ENCODE measurements at places on chromosomes 5 and 9. TPM values are rescaled to one million over a fixed set of nuclear protein-coding genes. Genes with fewer than 3 reads are reported as not detected.

Gene NEUROG1
- polyA plus RNA-seq: not detected

Gene PLCXD3
- 0.38 TPM for polyA plus RNA-seq

Gene TRIP13
- polyA plus RNA-seq: 3.1 TPM

Gene TAF1L
- not detected for polyA plus RNA-seq

Gene TSSK1B
- not detected for polyA plus RNA-seq

Gene ENTPD8
- polyA plus RNA-seq: 0.08 TPM

Gene MED22
- polyA plus RNA-seq: 20.9 TPM

Gene PRR7
- 5.0 TPM for polyA plus RNA-seq

Gene PCDH12
- 3.9 TPM for polyA plus RNA-seq

Gene IFT74
- polyA plus RNA-seq: 8.9 TPM

Gene PCDHGB3
- 0.24 TPM for polyA plus RNA-seq

DNA sequence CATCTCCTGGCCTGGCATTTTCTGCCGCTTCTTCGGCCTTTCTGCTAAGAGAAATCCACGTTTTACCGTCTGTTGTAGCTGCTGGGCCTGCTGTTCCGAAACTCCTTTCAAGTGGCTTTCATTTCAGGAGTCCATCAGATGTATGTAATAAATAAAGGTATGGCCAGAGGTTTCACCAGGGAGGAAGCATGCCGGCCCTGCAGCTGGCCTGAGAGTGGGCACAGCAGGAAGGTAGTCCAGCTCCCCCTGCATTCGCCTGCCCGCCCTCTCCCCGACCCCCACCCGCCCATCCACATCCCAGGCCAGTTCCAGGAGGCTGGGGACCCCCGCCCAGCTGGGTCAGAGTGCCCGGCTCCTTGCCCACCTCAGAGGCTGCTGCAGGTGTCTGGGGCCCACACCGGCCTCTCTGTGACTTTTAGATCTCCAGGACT, 46.4 kb upstream of the EXOC3 start:
- DNase-seq: no peak

GRCh38 chr9:104556830-104557634, 11.9 kb upstream of the OR13C8 start:
- no peak for DNase-seq

DNA sequence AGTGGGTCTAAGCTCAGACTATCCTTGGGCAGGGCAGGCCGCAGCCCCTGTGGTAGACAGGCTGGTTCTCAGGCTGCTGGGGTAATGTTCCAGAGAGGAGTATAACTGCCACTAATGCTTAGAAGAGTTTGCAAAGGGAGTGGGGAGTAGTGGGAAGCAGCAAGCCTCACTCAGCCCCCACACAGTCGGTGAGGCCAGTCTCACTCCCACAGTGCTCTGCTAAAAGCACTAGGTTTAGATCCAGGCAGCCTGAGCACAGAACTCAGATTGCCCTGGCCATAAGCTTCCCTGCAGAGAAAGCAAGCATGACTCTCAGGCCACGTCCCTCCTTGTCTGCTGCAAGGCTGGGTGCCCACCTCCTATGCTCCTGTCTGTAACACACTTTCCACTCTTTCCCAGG, 69.4 kb upstream of the HCN1 start:
- DNase-seq: no peak

- no peak for DNase-seq
Measured at GRCh38 chr9:87271696-87272477, 225.8 kb upstream of the DAPK1 start.

GRCh38 chr9:4603830-4604229, 58.3 kb upstream of the PLPP6 start:
- DNase-seq: no peak

DNA sequence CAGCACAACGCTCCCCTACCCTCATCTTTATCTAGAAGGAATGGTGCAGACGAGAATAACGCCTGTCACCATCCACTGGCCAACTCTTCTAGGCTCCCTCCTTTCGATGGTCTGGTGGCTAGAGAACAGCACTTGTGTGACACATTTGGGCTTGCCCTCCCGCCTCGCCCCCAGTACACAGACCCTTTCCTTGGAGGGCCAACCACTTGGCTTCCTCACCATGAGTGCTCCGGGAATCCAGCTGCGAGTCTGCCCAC, 1.4 kb downstream of the GNAQ start:
- DNase-seq: no peak

DNA sequence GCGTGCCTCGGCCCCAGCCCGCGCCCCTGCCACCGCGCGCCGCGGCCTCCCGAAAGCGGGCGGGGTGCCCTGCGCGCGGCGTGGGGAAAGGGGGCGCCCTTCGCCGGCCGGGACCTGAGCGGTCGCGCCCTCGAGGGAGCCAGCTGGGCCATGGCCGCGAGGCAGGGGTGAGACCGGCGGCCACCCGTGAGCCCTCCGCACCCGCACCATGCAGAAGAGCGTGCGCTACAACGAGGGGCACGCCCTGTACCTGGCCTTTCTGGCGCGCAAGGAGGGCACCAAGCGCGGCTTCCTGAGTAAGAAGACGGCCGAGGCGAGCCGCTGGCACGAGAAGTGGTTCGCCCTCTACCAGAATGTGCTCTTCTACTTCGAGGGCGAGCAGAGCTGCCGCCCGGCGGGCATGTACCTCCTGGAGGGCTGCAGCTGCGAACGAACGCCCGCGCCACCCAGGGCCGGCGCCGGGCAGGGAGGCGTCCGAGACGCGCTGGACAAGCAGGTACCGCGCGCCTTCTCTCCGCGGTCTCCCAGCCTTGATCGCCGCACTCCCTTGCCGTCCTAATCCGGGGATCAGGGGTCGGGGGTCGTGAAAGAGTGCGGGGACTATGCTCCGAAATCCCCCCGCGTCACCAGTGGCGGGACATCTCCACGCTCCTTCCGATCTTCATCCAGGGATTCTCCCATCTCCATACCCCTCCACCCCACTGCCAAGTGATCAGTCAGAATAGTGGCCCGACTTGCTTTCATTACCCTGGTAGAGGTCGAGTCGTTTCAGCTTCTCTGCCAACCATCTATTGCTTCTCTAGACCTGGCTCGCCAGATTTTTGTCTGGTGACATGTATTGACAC, 590 bp downstream of the RASGRF2 start:
- DNase-seq: peak; percentile 40

DNA sequence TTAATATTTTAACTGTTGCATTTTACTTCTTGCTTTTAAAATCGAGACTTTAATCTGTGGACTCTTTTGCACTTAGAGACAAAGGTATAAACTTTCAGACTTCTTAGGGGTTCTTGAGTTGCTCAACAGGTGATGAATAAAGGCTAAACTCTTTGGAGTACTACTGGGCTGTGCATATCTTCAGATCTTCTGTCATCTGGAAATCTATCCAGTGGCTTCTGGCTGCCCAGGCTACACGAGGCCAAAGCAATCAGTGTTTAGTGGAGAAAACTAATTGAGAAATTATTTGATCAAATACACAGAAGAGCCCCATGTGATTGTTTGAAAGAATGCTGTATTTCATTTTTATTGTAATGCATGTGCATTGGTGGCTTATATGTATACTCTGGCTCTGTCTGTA, 146.1 kb downstream of the PBX3 start:
- DNase-seq: no peak

DNA sequence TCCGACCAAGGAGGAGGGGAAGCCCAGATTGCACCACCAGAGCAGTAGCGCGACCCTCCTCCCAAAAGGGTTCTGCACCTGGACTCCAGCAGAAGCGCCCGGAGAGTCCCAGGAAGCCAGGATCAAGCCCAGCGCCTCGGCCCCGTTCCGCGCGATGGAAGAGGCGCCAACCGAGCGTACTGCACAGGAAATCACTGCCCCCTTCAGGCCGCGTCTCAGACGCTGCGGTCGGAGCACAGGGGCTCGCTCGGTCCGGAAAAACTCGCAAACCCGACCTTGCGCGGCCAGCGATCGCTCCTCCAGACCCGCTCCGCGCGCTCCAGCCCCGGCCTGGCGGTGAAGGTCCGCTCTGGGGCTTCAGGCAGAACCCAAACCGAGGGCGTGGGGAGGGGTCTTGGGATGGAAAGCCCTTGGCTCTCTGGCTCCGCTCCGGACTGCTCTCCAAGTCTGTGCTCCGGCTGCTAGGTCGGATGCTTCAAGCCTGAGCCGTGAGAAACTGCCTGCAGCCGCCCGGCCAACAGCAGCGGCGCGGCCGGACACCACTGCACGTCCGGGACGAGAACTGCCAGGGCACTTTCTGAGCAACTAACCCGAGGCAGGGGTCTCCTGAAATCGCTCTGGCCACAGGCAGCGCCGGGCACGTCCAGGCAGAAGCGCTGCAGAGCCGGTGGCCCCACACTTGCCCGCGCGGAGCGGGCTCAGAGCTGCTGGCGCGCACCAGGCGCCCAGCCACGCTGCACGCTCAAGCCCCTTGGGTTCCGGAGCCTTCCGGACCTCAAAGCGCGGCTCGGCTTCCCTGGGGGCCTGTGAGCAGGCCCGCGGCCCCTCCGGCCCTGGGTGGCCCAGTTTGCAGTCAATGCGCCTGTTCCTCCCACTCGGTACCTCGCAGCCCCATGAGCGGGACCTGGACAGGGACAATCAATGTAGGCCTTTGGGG, 1.3 kb downstream of the GABBR2 start:
- peak; percentile 82 for DNase-seq

DNA sequence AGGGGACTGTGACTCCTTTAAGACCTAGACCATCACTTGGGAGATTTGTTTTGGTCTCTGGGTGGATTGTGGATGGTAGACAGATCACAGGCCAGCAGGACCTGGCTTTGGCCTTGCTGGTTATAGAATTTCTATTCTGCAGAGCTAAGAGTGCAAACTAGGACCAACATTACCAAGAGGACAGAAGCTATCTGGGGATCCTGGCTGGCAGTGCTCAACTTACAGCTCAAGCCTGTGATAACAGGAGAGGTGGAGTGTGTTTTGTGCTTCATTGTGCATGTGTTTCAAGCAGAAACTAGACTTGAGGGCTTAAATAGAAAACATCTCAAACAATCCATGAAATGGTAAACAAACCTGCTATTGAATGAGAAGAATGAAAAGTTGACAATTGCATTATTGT, 106.7 kb downstream of the ZNF462 start:
- DNase-seq: no peak

DNA sequence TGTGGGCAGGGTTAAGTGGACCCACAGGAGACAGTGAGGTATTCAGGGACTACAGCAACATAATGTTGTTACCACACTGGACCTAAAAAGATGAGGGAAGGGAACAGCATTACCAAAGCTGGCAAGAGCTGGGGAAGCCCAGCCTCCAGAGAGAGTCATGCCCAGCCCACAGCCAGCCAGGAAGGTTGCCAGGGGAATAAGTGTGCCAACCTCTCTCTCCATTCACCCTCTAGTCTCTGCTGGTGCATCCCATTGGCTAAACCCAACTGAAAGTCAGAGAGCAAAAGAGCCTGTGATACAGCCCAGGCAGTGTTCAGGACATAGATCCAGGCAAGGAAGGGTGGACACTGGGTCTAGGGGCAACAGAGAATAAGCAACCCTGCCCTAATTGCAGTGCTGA, 35.8 kb upstream of the AFAP1L1 start:
- DNase-seq: no peak

- DNase-seq: no peak
Measured at GRCh38 chr5:33423018-33423630, 17.6 kb upstream of the TARS1 start.

DNA sequence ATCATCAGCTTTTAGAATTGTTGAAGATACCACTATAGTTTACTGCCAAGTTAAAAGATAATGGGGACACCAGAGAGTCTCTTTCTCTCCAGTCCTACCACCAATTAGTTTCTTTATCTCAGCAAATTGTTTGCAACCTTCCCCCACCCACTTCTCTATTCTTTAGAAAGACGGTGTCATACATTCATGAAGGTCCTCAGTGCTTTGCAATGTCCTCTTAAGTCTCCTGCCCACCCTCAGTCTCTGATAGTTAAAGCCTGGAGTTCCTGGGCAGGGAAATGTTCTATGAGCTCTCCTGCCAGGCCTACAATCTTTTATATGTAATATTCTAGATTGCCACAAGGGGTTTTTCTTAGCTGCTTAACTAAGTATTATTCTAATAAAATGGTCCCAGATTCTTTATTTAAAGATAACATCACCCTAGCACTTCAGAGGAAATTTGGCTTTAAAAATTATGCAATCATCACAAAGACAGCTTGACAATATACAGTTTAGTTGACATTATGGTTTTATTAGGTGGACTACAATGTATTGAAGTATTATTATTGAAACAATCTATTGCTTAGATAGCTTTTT, 509.2 kb downstream of the CSNK1G3 start:
- no peak for DNase-seq

- DNase-seq: peak; percentile 2
Measured at GRCh38 chr5:146388386-146388785, 49.7 kb downstream of the POU4F3 start.

GRCh38 chr5:146699664-146700418, 178.7 kb downstream of the PPP2R2B start:
- no peak for DNase-seq

DNA sequence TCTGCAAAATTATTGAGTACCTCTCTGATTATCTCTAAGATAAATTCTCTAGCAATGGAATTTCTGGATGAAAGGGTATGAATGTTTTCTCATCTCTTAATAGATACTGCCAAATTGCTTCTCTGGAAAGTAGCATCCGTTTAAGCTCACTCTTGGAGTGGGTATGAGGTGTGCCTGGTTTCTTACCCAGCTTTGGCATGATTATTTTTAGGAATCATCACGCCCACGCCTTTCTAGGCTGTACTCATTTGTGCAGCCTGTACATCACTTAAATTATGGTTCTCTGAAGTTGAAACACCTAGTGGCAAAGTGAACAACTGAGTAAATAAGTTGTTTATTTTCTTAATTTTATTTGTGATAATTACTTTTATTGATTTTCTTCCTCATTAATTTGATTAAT, 156.5 kb upstream of the IL12B start:
- DNase-seq: no peak

DNA sequence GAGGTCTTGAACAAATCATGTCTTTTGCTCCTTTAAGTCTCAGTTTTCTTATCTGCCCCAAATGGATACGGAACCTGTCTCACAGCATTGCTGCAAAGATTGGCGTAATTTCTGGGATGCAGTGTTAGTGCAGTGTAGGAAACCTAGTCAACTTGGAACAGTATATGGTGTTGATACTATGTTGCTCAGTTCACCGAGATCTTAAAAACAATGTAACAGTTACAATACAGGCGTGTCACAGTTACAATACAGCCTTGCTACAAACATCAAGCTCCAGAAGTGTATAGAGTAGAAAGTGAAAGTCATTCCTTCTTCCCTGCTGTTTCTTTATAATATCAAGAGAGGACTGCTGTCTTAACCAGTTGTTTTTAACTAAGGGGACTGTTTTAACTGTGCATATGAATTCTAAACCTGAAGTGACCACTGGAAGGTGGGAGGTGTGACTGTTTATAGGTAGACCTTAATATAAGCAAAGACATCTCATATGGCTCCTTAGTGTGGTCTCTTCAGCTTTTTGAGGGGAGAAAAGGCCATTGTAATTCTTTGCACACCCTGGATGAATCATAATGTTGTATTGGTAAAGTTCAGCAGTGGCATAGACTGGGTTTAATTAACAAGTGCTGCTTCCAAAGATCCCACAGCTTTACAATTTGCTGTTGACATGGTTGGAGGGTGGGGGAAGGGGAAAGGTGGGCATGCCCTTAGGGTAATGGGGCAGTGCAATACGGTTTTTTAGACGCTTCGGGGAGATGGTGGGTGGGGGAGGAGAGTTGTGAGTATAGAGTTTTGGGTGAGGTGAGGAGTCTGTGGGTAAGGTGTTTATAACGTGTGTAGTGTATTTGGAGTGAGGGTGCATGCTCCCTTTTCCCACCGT, 12.9 kb downstream of the PRRC2B start:
- DNase-seq: no peak
